ENCODE measurements at places on chromosomes 1 and 21.

DNA sequence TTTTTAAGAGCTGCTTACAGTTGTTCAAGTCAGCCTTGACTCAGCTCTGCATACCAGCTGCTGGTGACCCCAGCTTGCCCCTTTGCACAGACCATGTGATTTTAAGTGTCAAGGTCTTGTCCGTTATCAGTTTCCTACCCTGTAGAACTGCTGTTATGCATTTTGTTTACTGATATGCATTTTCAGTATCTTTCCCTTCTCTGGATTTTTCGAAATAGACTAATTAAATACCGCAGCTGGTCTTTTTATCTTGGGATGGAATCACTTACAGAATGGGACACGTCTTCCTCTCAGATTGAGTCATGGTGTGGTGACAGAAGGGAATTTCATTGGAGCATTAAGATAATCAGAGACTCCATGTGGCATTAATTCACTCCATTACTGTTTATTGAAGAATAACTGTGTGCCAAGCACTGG, 145.6 kb downstream of the FMN2 start:
- no peak for DNase-seq

DNA sequence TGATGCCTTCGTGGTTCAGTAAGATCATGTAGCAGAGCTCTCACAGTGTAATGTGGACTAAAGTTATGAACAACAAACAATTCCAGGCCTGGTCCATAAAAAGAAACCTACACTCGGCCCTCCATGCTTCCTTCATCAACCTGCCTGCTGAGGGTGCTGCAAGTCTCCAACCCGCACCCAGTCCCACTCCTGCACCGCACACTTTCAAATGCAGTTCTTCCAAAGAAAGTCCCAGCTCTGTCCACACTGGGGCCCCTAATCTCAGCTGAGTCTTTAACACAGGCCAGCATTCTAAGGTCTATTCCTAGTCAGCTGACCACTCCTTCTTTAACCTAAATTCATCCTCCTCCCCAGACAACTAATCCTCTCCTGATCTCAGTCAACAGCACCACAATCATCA, 71.5 kb upstream of the NR5A2 start:
- DNase-seq, result no peak

GRCh38 chr1:88730132-88730675, 46.1 kb downstream of the PKN2 start:
- no peak for DNase-seq

DNA sequence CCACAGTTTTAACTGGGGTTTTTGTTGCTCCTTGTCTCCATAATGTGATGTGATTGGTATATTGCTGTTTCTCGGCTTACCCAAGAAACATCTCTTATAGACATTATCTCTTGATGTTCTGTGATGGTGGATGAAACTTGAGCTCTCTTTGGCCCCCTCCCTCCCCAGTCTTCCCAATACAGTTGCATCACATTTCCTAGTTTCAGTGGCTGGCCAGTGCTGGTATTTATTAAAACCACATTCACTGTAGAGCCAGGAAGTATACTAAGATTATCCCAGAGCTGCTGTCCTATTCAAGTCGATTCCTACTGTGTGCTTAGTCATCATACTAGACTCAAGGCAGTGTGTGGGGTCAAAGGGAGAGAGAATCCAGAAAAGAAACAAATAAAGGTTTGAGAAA, 244.4 kb downstream of the KAZN start:
- peak; percentile 84 for DNase-seq

GRCh38 chr1:162384116-162384515, 2.6 kb downstream of the C1orf226 start:
- DNase-seq, result no peak

DNA sequence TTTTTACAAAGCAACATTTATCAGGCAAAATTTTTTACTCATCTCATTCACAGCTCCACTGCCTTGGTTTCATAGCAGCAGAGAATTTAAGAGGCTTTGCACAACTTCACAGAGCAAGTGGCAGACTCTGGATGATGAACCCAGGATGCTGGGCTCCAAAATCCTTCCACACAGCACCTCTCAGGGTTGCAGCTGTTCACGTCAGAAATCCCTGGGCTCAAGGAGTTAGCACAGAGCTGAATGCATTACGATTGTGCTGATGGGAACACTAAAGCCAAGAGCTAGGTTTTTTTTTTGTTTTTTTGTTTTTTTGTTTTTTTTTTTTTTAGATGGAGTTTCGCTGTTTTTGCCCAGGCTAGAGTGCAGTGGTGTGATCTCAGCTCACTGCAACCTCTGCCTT, 2.4 kb upstream of the HTR6 start:
- DNase-seq, result no peak

DNA sequence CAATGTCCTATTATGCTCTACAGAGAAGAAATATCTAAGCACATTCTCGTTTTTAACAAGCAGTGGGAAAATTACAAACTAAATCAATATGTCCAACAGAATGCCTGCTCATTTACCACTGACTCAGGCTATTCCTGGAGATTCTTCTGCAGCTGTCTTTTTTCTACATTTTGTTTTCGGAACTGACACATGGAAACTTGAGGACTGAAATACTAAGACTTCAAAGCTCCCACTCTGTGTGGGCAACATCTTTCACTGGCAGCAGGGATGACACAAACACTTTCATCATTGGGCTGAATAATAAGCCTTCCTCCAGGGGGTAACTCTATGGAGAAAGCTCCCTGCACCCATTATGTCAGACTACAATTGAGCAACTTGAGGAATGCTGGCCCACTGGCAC, 175.5 kb upstream of the NCAM2 start:
- DNase-seq, result no peak

GRCh38 chr1:7454052-7454815, 316.9 kb upstream of the VAMP3 start:
- DNase-seq, result no peak

- no peak for DNase-seq
Observed at GRCh38 chr1:182739545-182739944, 50.0 kb upstream of the NPL start.

DNA sequence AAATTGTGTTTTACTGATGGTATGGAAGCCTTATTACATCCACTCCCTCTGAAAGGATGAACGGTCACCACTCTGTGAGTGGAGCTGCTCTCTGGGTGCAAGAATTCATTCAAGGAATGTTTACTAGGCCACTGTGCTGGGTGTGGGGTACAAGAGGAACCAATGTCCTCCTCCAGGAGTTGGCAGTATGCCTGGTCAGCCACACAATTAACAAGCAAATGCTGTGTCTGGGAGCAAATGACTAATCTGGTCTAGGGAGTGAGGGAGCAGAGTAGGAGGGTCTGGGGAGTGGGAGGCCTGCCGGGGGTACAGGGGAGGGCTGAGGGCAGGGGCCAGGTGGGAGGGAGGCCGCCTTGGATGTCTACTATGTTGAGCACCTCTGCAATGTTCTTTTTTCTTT, 27.2 kb upstream of the TDRD10 start:
- DNase-seq, result peak; percentile 50

DNA sequence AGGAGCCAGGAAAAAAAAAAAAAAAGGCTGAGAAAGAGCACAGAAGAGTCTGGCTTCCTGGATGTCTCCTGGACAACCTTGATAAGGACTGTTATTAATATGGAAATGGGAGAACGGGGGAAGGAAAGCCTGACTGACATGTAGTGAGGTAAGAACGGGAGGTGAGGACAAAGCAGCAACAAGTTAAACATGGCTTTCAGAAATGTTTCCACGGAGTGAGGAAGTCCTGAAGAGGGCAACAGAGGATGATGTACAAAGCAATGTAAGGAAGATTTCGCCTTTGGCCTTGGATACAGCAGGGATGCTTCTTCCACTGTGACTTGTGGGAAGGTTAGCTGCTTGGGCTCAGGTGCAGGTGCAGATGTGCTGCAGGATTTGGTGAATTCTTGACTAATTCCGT, 11.9 kb upstream of the NIBAN1 start:
- no peak for DNase-seq

DNA sequence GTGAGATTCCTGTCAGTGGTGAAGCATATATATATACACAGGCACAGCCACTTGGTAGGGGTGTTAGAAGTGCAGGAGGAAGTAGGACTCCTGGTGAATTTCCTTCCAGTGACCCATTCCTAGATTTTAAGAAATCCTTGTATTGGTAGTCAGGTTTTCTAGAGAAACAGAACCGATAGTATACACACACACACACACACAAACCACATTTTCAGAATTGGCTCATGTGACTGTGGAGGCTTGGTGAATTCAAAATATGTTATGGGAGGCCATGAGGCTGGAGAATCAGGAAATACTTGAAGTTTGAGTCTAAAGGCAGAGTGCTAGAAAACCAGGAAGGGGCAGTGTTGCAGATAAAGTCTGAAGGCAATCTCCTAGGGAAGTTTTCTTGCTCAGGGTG, 114.2 kb downstream of the FCRL5 start:
- peak; percentile 32 for DNase-seq

DNA sequence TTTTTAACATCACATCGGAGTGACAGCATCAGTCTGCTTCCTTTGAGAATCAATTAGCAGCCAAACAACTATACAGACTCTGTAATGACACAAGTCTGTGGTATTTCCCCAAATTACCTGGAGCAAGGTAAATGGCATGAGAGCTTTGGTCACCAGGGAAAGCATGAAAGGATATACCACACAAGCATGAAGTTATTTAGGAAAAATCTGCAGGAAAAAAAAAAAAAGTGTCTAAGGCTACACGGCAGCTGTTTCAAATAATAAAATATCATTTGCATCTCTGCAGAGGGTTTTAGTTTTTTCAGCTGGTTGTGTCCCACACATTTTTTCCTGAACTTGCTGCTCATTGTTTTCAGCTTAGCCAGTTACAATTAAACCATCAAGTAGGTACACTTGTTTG, 234.7 kb downstream of the TTLL7 start:
- no peak for DNase-seq

DNA sequence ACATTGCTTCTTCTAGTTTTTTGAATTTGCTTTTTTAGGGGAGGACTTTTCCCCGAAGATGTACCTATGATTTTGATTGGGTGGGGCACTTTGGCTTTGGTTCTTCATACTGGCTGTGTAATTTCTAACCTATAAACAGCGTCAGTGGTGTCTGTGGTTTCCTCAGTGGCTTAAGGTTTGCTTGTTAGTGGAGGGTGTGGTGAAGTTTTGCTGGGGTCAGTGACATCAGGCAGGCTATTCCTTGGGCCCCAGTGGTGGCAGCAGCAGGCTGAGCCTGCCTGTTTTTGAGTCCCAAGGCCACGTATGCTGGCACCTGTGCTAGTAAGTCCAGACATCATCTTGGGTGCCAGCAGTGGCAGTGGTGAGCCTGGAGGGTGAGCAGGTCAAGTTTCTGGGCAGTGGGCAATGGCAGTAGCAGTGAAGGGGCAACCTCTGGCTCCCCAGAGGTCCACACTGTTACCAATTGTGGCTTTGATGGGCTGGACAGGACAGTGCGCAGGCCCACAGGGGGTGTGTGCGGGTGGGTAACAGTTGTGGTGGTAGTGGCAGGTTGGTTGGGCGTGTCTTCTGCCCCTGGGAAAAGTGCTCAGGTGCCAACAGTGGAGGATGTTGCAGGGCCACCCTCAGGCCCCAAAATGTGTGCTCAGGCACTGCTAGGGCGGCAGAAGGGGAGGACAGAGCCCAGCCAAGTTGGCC, 54.9 kb upstream of the B3GALT2 start:
- no peak for DNase-seq

DNA sequence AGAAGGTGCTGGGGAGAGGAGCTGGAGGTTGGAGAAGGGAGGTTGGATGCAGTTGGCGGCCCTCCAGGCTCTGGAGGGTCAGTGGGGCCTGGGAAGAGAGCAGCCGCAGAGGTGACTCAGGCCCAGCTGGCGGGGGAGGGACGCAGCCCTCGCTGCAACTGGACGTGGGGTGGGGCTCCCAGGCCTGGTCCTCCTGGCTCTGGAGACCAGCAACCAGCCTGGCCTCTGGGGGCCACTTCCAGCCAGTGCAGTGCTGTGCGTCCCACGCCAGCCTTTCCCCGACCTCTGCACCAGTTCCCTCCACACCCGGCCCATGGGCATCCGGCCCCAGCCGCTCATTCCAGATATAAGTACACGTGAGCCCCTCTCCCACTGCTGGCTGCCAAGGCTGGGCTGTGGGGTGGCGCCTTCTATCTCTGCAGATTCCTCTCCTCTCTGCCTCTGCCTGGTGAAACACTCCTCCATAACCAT, 38.0 kb upstream of the COL18A1 start:
- peak; percentile 69 for DNase-seq

DNA sequence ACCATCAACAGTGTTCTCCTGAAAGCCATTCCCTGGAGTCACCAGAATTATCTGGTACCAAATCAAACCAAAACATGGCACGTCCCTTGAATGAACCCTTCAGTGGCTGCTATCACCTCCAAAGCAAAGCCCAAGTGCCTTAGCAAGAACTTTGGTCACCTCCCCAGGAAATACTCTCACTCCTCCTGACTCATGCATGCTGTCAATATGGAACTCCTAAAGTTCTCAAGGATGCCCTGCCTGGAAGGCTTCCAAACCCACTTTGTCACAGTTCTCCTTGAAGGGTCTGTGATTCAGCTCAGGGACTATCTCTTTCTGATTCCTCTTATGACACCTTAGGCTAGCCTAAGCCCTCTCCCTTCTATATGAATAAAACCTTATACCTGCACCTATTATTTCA, 146.1 kb upstream of the RUNX1 start:
- no peak for DNase-seq

DNA sequence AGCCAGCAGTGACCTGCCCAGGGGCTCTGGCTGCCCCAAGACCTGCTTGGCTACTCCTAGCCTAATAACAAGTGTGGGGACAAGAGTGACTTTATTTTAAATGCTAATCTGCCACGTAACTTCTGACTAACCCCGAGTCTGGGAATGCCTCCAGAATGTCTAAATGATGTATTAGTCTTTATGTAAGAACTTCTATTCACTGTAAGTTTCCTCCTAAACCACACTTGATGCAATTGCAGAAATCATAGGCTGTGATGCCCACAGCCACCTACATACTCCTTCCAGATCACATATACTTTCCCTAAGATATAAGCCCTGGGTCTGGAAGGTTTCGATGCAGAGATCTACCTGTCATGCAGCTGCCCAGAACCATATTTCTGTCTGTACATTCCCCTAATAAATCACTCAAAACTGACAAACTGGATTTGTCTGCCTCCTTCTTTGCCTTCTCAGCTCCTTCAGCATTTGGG, 5.9 kb upstream of the VPS45 start:
- peak; percentile 49 for DNase-seq

- DNase-seq, result no peak
Observed at GRCh38 chr21:31334648-31335121, 9.4 kb downstream of the TIAM1 start.

DNA sequence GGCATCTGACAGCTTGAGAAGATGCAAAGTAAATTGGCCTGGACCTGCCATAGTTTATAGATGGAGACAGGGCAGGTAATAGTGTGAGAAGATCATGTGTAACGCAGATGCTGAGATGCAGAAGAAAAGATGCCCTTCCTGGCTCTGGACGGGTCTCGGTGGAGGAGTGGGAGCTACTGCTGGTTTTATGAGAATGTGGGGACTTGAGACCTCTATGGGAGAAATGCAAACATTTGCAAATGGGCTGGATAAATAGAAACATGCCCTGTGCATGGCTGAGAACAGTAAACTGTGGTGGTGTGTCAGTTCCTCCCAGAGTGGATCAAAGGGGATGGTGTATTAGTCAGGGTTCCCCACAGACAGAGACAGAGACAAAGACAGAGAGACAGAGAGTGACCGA, 21.9 kb downstream of the UBASH3A start:
- DNase-seq, result no peak

GRCh38 chr1:90809093-90809492, 92.0 kb upstream of the BARHL2 start:
- no peak for DNase-seq

GRCh38 chr1:12627296-12627695, 9.3 kb upstream of the DHRS3 start:
- no peak for DNase-seq
